ENCODE measurements at places on chromosomes 3 and 15.

- DNase-seq: peak; percentile 24
Observed at GRCh38 chr3:38649500-38650247, at the start of gene SCN5A. SCN5A (minus strand) TSS chr3:38649687; CDS start chr3:38633307, 16,380 bp downstream.

DNA sequence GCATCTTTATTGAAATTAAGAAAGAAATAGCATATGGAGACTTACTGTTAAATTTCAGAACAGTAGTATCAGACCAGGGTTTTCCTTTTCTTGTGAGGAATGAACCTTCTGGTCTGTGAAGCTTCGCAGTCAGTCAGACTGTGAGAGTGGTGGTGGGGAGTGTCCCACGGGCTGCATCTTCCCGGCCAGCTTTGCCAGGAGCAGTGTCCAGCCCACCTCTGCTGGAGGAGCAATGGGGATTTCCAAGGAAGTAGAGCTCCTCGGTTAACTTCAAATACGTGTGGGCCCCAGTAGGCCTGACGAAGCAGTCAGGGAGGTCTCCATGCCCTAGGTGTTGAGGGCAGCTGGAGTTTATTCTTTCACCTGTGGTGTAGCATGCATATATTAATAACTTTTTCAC, 40.9 kb upstream of the FBXL22 start:
- no peak for DNase-seq

DNA sequence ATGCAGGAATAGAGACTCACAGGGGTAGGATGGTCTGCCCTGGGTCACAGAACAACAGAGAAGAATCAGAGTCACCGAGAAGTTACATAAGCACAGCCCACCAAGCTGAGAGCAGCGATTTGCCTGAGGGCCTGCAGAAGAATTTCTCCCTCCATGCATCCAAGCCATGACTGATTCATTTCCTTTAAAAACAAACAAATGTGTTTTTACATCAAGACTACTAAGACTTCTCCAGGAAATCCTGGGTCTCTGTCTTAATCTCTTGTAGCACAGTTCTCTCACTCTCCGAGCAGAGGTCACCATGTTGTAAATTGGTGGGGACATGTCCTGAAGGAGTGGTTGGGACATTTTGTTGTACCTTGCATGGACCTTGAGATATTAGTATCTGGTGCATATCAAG, 159.8 kb downstream of the THSD4 start:
- DNase-seq: peak; percentile 73

GRCh38 chr15:72888211-72888610, 104.7 kb upstream of the ADPGK start:
- DNase-seq: no peak

- DNase-seq: no peak
Observed at GRCh38 chr15:94042180-94042928, 189.0 kb upstream of the MCTP2 start.

DNA sequence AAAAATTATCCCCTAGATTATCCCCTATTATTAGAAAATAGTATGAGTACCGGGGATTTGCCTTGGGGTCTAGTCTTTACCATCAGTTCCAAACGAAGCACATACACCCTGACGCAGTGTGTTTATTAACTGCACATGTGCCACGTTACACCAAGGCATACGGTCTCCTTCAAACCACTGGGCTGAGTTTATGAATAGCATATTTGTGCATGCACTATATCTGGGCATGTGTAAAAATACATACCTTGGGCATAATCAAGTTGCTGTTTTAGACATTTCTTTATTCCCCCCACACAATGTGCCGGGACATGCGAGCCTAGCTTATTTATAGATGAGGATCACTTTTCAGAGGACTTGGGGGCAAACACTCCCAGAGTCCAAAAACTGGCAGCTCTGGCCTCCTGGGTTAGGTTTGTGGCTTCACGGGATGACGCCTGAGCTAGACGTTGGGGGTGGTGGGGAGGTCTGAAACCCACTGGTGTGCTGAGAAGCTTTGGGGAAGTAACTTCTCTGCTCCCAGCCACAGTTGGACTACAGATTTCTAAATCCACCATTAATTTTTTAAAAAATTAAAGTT, 16.2 kb downstream of the IGDCC4 start:
- peak; percentile 66 for DNase-seq

- peak; percentile 12 for DNase-seq
Observed at GRCh38 chr3:110378481-110378880, 693.1 kb upstream of the NECTIN3 start.

DNA sequence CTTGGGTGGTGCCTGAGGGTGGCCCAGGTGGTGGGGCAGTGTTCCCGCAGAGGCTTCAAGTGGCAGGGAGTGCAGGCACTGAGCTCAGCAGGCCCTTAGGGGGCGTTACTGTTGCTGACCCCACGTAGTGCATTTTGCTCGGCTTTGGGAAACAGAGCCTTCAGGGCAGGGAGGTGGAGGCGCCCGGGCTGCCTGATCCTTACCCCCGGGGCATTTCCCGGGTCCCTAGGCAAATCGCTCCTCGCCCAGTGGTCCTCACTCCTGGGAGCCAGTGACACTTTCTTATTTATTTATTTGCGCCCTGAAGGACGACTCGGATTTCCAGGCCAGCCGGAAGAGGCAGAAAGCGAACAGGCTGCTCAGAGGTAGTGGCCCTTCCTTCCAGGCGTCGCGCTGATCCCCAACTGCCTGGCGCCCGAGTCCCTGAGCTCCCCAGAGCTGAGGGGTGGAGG, 10.1 kb upstream of the FOXB1 start:
- no peak for DNase-seq

GRCh38 chr15:80580106-80580505, 115.0 kb upstream of the ABHD17C start:
- peak; percentile 83 for DNase-seq

DNA sequence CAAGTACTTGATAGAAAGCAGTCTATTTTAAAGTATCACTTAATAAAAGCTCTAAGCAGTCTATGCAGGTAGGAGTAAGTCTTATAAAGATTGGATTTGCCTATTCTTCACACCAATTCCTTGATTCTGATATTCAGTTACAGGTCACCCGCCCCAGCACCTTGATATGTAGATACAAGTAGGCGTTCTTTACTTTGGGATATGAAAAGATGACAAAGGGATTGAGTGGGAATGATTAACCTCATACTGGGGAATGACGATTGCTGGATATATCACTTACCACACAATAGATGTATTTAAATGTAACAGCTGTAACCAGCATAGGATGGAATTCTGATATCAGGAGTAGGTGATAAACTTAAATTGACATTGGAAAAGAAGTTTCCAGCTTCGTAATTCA, 47.1 kb downstream of the HHLA2 start:
- no peak for DNase-seq

GRCh38 chr3:101879102-101879501, 29.8 kb downstream of the NFKBIZ start:
- no peak for DNase-seq

DNA sequence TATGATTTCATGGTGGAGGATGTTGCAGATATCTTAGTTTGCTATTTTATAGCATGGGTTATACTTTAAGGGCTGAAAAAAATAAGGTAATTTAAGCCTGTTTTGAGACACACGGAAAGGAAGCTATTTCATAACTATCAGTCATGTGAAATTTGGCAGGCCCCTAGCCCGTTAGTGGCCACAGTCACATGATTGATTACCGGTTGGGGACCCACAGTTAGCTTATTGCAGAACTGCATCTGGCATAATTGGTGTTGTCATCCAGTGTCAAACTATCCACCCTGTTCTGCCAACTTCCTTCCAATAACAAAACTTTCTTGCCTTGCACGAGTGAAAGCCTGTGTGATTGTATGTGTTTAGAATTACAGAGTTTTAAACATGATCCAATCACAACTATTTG, 35.2 kb downstream of the FNDC3B start:
- no peak for DNase-seq

DNA sequence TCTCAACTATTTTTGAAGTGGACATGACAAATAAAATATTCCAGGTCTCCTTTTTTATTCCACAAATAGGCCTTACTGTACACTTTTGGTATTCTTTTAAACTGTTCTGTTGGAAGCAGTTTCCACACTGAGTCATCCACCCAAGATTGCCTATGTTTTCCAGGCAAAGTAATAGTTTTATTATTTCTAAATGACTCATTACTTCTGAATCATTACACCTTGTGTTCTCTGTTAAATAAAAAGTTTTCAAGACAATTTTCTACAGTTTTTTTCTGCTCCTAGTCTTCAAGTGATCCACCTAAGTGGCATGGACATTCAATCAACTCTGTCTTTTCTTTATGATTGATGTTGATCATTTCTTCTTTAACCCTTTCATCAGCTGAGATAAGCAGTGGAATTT, 26.5 kb downstream of the PPP2R3A start:
- peak; percentile 82 for DNase-seq

DNA sequence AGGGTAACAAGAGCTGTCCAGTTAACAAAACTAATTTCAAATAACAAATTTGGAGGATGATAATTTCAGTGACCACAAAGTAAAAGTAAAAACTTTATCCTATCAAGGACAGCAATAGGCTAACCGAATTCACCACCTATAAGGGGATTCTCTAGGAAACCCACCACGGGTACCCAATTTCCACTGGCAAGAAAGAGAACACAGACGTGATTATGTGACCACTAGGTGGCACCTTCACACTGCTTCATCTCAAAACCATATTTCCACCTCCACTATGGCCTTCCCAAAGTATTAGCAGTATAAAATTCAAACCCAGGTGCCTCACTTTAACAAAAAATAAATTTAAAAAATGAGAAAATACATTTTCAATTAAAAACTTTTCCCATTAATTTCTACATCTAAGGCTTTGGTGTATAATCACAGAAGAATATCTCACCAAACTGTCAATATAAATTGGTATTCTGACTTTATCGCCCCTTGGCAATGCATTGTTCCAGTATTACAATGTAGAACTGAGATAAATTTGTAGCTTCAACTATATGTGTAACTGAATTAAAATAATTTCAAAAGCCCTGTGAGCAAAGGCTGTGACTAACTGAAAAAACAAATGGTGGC, 96.5 kb downstream of the FSIP1 start:
- DNase-seq: peak; percentile 65

DNA sequence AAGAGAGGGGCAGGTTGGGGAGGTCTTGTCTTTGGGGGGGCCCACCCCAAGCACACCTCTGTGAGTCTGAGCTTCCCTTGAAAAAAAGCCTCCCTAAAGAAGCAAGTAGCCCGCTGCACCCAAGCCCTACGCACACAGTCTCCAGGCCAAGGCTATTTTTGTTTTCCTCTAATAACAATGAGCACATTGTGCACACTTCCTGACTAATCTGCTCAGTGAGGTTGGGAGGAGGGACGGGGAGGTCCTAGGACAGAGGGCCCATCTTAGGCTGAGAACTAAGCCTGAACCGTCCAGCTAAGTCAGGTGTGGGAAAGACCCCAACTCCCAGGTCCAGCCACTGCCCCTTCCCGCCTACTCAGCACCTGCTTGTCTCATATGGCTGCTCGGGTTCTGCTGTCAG, 87.2 kb downstream of the HMG20A start:
- DNase-seq: no peak

GRCh38 chr3:194261581-194262063, 89.5 kb downstream of the CPN2 start:
- no peak for DNase-seq

GRCh38 chr3:46479021-46479420, 14.3 kb upstream of the LTF start:
- DNase-seq: no peak

DNA sequence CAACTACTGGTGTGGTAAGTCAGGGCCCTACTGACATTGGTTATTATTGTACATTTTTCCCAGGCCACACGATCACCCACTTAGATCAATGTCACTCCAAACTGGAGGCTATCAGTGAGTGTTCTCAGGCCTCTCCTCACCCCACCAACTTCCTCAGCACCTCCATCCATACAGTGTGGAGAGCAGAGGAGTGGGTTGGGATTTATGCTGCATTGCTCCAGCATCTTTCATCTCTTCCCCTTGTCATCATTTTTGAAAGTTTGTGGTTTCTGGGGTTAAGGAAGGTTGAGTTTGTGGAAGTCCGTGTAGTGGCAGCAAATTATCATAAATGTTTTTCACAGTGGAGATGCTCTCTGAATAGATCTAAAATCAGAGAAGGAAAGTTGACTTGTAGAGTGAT, 60.2 kb downstream of the TLNRD1 start:
- DNase-seq: no peak

GRCh38 chr3:26428992-26429391, 193.6 kb upstream of the LRRC3B start:
- no peak for DNase-seq

DNA sequence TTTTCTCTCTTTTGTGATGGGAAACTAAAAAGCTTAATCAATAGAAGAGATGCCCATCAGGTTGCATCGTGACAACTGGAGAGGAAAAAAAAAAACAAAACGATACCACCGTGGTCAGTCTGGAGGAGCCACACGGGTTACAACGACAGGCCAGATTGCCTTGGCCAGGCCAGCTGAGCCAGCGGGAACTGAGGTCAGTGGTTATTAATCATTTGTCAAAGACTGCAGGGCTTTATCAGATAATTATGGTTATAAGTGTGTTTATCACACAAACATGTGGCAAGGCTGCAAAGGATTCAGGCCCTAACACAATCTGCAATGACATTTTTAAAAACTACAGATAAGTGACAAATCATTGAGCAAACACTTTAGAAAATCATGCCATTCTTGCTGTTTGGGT, 135.0 kb upstream of the FAM3D start:
- DNase-seq: no peak

DNA sequence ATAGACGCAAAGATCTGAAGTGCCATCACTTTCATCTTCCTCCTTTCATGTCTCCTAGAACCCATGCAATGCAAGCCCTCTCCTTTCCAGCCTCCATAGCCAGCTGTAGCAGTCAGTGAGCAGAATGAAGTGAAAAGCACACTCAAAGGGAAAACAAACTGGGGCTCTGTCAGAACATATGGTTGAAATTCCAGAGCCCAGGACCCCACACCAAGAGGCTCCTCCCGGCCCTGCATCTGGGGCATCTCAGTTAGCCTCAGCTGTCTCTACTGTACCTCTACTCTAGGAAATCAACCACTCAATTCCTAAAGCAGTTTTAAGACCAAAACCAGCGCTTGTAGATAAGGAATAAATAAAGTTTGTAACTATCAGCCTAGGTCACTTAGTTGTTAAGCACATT, 73.8 kb upstream of the P3H2 start:
- no peak for DNase-seq

DNA sequence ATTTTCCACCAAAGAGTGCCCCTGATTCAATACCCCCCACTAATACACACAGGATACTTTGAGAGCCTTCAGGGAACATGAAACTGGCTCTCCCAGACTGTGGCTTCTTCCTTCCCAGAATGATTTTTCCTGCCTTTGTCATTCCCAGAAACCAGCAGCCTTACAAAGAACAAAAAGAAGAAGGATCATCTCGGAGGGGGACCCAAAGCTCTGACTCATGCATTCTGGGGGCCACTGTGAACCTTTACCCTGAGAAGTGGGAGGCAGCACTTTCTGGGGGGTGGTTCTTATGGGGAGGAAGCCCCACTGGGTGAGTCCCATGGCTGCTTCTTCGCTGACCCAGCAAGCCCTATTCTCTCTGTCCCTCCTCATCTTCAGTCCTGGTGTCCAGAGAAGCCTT, 44.7 kb upstream of the RAD18 start:
- no peak for DNase-seq

GRCh38 chr3:159795681-159796175, 192.9 kb upstream of the IL12A start:
- peak; percentile 35 for DNase-seq

- DNase-seq: no peak
Observed at GRCh38 chr3:20194793-20195460, 8.9 kb upstream of the SGO1 start.
